ENCODE measurements at places on chromosomes 4 and X. TPM values are rescaled to one million over a fixed set of nuclear protein-coding genes. Genes with fewer than 3 reads are reported as not detected.

- DNase-seq = no peak
Observed at GRCh38 chr4:22692736-22693135, at the start of gene GBA3. Gene GBA3, plus strand, starts transcription at chr4:22692937.

ARX gene
- total RNA-seq = not detected

GRCh38 chr4:47032405-47033106 is 1.2 kb downstream of the GABRB1 start:
- DNase-seq = peak; percentile 70

CCNA2 gene
- 140 TPM for total RNA-seq

DNA sequence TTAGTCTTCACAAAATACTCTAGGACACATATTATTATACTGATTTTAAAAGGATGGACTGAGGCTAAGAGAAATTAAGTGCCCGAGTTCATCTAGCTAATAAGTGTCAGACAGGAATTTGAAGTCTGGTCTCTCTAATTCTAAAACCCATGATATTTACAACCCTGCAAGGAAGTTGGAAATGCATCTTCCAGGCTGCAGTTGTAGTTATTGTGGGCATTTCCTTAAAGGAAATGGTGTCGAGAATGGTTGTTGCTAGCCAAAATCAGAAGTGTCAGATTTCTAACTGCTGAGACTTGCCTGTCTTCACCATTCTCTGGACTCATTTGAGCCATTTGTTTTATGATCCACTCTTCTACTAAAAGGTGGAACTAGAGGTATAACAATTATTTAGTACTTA is 82.5 kb downstream of the FAT4 start:
- DNase-seq = no peak

- DNase-seq = peak; percentile 9
Observed at GRCh38 chr4:151417164-151417571, 8.2 kb downstream of the FHIP1A start.

GRCh38 chr4:140297221-140297570 is 76.2 kb upstream of the SCOC start:
- DNase-seq = no peak

GRCh38 chr4:165709516-165709915 is 163.5 kb upstream of the TLL1 start:
- no peak for DNase-seq

DNA sequence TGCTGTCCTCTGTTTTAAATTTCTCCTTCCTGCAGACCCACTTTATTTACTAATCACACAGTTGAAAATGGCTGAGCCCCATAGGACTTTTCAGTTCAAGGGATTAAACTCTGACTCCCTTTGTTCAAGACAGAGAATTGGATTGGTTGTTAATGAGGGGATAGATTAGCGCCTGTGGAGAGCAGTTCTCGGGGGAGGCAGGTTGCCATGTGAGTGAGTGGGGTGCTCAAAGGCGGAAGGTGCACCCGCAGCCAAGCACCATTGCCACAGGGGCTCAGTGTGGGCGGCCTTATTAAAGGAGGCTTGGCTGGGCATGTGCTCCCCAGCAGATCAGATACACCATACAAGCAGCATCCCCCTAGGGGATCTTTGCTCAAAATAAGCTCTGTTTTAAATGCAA is 7.9 kb upstream of the CBR4 start:
- no peak for DNase-seq
